CD4-positive, alpha-beta T cell (primary cell): ENCODE measurements at places on chromosomes 6 and 20.
A peak's percentile ranks its signal among the peaks of the same experiment; 100 is the strongest.

- no peak for DNase-seq
These were observed 913.8 kb upstream of the FLRT3 start for GRCh38 chr20:15251171-15251570.

DNA sequence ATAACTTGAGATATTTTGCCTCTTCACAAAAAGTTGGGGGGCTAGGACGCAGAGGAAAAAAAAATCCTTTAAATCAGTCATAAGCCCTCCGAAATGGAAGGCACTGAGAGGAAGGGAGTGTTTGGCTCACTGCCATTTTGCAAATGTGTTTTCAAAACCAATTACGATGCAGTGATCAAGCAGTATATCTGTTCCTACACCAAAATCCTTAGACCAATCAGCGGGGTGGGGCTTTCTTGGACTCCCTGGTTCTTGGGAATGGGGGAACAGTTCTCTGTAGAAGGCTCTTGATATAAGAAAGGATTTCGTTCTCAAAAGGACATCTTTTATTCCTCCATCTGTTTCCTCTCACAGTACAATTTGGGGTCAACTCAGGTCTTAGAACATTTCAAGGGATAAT is 478.6 kb upstream of the JARID2 start:
- no peak for DNase-seq

GRCh38 chr6:90319044-90319443 is 22.4 kb upstream of the BACH2 start:
- no peak for DNase-seq

GRCh38 chr20:64188682-64189529 is 24.7 kb downstream of the MYT1 start:
- DNase-seq, result no peak

- DNase-seq, result peak; percentile 29
These were observed 1.0 kb downstream of the SYNE1 start for GRCh38 chr6:152636021-152636608.

- DNase-seq, result peak; percentile 15
These were observed 195.7 kb upstream of the SASH1 start for GRCh38 chr6:148146717-148147462.

DNA sequence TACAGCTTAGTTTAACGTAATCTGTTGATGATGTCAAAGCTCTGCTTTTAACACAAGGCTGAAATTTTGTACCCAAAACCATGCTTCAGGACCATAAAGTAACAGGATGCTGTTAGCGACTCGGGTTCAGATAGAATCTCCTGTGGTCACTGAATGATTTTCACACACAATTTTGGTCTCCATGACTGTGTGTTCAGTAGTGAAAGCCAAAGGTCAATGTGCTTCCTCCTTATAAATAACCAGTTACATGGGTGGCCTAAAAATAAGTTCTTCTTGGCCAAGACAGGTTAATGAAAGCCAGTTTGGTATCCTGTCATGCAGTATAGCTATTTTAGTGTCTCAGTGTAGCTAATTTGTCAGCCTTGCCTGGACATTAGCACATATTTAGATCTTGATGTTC is 19.1 kb upstream of the LOC128125822 start:
- DNase-seq, result no peak

GRCh38 chr20:23130622-23131140 is 44.6 kb upstream of the CD93 start:
- no peak for DNase-seq

DNA sequence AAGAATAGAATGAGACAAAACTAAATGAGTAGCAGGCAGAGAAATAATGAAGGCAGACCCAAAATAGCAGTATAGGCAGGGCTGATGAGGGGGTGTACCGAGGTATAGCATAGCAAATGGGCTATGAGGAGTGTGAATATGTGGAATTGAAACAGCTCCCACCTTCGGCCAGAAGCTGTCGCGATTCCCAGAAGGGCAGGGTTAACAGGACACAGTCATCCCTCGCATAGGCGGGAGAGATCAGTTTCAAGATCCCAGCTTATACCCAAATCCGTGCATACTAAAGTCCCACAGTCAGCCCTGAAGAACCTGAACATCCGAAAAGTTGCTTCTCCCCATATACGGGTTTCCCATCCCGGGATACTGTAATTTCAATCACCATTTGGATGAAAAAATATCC is 82.7 kb downstream of the PTPRK start:
- no peak for DNase-seq

GRCh38 chr20:1897965-1898464 is 2.8 kb downstream of the SIRPA start:
- DNase-seq, result no peak

GRCh38 chr6:7649037-7649810 is 59.2 kb downstream of the SNRNP48 start:
- no peak for DNase-seq

DNA sequence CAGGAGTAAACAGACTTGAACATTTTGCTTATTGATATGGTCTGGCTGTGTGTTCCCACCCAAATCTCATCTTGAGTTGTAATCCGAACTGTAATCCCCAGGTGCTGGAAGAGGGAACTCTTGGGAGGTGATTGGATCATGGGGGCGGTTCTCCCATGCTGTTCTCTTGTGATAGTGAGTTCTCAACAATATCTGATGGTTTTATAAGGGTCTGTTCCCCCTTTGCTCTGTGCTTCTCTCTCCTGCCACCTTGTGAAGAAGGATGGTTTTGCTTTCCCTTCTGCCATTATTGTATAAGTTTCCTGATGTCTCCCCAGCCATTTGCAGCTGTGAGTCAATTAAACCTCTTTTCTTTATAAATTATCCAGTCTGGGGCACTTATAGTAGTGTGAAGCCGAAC is 40.0 kb downstream of the MYLIP start:
- DNase-seq, result no peak

- DNase-seq, result no peak
These were observed 25.6 kb upstream of the PREP start for GRCh38 chr6:105428342-105428957.

DNA sequence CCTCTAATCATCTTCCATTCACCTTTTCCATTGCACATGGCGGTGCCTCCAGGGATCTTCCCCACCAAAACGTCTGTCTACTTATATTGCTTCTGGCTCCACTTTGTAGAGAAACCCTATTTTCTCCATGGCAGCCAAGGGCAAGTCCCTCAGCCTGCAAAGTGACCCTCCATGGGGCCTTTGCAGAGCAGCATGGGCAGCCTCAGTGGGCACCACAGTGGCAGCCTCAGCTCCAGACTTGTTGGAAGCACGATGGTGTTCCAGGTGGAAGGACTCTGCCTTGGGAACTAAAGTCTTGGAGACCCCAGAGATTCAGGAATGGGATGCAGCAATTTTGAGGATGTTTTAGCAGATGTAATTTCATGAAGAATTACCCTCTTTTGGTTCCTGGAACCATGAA is 18.5 kb upstream of the CCR6 start:
- DNase-seq, result no peak

DNA sequence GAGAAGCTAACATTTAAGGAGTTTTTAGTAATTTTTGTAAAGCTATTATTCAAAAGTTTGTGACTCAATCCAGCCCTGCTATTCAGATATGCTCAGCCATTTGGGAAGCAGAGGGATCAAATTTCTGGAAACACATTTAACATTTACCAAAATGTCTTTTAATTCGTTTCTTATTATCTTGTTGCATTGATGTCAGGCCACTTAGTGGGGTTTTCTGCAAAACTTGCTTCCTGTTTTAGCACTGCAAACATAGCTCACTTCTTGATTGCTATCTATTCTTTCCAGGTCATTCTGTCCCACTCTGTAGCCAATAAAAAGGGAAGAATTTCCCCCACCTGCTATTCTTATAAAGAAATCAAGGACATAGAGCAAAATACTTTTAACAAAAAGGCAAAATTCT is 176.9 kb upstream of the SUPT3H start:
- no peak for DNase-seq

DNA sequence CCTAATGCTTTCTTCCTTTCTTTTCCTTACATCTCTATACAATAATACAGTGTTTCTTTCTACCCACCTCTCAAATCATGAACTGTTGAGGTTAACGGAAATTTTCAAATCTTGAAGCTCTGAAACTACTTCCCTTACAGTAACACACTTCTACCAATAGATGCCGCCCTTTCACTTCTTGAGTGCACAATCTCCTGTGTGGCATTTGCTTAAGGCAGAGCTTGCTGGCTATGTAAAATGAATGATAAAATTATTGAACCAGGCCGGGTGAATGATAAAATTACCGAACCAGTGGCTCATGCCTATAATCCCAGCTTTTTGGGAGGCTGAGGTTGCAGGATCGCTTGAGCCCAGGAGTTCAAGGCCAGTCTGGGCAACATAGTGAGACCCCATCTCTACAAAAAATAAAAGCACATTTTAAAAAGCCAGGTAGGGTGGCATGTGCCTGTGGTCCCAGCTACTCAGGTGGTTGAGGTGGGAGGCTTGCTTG is 56.8 kb downstream of the KCNS1 start:
- DNase-seq, result peak; percentile 17

GRCh38 chr6:139550361-139550760 is 175.9 kb upstream of the CITED2 start:
- no peak for DNase-seq

GRCh38 chr6:113011389-113011788 is 664.3 kb downstream of the RFPL4B start:
- no peak for DNase-seq

- DNase-seq, result no peak
These were observed 55.0 kb upstream of the VSX1 start for GRCh38 chr20:25136643-25137559.

- no peak for DNase-seq
These were observed at the start of gene HIVEP1 for GRCh38 chr6:12012038-12012557. TSS of gene HIVEP1 (plus strand) at chr6:12012312. CDS start at chr6:12015629, 3,317 bp downstream.

- DNase-seq, result no peak
These were observed 16.5 kb downstream of the DYNLRB1 start for GRCh38 chr20:34532756-34533155.

DNA sequence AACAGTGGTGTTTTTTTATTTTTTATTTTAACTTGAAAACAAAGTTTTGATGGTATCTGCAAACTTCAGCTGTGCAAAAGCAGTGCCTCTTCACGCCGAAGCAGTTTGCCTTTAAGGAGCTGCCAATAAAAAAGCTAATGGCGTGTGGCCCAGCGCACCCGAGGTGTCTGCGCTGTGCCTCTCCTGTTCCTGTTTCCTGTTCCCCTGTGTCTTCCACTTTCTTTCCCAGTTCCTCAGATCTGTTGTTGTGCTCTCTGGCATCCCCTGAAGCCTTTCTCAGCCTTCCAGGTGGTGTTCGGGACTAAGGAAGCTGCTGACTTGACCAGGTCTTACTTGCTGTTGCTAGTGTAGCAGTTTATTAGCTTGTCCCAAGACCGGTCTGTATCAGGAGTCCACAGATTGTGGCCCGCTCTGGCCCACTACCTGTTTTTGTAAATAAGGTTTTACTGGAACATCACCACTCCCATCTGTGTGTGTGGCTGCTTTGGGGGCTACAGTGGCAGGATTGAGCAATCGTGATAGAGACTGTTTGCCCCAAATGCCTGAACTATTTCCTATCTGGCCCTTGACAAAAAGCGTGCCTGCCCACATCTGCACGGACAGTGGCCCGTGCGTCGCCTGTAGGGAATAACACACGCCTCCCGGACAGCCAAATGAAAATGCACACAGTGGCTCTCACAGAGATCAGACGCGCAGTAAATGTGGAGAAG is 178.3 kb downstream of the TMEM242 start:
- DNase-seq, result no peak

DNA sequence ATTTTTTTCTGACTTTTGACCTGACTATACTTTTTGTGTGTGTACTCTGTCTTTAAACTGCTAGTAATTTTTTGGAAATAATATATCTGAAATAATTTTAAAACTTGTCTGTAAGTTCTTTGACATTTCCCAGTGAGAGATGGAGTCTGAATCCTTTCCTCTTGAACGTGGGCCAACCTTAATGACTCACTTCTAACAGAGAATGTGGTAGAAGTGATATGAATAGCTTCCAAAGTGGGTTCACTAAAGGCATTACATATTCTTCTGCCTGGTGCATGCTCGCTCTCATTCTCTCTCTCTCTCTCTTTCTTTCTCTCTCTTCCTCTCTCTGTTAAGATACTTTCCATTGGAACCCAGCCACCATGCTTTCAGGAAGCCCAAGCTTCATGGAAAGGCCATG is 108.7 kb upstream of the FERMT1 start:
- DNase-seq, result no peak

DNA sequence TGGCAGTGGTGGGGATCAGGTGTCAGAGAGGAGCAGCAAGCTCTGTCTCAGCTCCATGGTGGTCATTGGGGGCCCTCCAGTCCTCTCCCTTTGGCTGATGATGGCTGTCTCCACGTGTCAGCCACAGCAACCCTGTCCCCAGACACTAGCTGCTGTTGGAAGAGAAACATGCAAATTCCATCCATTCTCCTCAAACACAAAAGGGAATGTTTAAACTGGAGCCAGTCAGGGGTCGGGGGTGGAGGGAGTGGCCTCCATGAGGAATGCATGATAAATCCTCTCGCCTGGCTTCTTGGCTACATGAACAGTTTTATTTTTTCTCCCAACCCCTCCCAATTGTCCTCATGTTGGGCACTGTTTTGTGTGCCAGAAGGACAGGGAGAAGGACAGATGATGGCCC is 86.4 kb downstream of the EDN3 start:
- DNase-seq, result no peak

- no peak for DNase-seq
These were observed 133.1 kb upstream of the COL21A1 start for GRCh38 chr6:56380476-56380875.

GRCh38 chr6:169746556-169746955 is 4.8 kb downstream of the DYNLT2 start:
- DNase-seq, result no peak

- no peak for DNase-seq
These were observed 891.3 kb downstream of the EYS start for GRCh38 chr6:64815718-64816117.

DNA sequence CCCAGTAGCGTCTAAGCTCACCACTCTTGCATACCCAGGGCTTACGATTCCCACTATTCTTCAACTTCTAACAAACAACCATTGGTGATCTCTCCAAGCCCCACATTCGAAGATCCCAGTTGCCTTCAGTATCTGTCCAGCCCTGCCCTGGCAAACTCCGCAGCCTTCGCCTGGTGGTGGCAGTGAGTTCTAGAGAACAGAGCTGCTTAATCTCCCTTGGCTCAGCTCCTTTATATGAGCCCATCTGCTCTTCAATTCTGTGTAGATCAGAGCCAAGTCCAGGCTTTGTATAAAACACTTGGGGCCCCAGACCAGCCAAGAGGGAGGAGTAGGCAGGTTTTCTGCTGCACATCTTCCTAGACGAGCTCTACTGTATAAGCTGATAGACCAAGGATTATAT is 193.3 kb downstream of the PHACTR1 start:
- no peak for DNase-seq

DNA sequence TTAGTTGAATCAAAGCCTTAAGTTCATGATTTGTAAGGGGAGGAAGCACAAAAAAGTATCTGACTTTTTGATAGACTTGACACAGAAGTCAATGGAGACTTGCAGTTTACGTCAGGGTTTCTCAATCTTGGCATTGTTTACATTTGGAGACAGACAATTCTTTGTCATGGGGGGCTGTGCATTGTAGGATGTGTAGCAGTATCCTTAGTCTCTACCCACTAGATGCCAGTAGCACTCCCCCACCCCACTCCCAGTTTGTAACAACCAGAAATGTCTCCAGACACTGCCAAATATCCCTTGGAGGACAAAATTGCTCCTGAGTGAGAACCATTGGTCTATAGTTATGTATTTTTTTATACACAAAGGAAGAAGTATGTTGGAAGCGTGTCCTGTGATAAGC is 434.1 kb downstream of the RFPL4B start:
- no peak for DNase-seq

- no peak for DNase-seq
These were observed 2.8 kb downstream of the ZNF512B start for GRCh38 chr20:63966944-63967322.
